ENCODE measurements at places on chromosomes 4 and X.

GRCh38 chr4:61442936-61443335 lies 242.8 kb downstream of the ADGRL3 start:
- DNase-seq: no peak

- DNase-seq: peak; percentile 74
These were observed 21.8 kb downstream of the SPRY1 start for GRCh38 chr4:123418351-123418931.

- DNase-seq: no peak
These were observed 126.7 kb downstream of the DGKK start for GRCh38 chrX:50343917-50344316.

DNA sequence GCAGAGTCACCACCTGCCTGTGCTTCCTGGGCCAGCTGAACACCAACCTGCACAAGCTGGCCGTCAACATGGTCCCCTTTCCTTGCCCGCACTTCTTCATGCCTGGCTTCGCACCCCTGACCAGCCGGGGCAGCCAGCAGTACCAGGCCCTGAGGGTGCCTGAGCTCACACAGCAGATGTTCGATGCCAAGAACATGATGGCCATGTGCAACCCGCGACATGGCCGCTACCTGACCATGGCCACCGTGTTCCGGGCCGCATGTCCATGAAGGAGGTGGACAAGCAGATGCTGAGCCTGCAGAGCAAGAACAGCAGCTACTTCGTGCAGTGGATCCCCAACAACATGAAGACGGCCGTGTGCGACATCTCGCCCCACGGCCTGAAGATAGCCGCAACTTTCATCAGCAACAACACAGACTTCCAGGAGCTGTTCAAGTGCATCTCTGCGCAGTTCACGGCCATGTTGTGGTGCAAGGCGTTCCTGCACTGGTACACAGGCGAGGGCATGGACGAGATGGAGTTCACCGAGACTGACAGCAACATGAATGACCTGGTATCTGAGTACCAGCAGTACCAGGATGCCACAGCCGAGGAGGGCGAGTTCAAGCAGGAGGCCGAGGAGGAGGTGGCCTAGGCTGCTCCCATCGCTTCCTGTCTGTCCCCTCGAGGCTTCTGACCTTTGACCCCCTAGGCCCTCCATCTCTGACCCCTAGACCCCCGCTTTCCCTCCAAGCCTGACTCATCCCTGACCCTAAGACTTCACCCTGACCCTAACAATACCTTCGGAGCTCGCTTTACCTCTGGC lies 170.3 kb downstream of the THOC2 start:
- DNase-seq: no peak

GRCh38 chrX:39309721-39310152 lies 508.5 kb downstream of the MID1IP1 start:
- no peak for DNase-seq

DNA sequence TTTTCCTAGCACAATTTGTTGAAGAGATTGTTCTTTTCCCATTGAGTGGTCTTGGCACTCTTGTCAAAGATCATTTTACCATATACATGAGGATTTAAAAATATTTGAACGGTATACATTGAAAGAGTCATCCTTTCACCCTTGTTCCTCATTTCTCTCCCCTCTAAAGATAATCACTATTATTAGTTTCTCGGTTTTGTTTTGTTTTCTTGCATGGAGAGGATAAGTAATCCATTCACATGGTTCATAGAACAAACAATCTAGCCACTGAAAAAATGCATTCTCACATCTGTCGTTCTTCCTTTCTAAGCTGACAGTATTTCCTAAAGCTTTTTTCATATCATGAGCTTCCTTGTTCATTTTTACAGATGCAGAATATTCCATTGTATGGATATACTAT lies 39.2 kb upstream of the MSMO1 start:
- no peak for DNase-seq

DNA sequence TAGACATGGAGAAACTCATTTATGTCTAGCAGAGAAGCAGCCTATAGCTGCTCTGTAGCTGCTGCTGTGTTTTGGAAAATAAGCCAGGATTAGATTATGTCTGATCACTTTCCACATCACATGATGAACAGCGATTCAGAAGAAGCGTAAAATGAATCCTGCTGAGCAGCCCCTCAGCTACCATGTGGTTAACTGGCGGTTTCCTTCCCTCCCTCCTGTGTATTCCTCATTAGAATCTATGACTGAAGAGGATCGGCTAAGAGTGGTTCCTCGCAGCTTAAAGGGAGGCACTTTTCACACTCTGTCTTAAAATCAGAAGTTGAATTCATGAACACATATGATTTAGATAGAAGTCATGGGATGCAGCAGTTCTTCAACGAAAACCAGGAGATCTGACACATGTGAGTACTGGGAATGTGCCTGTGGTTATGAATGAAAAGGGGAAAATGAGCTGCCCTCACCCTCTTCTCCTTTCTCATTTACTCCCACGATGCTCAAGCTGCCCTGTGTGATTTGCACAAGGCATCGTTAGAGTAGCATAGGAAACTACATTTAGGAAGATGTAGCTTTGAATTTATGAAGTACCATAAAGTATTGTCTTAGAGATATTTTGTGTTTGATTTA lies at the start of gene PPEF1:
Gene PPEF1, plus strand, starts transcription at position 220 of the 624 bp plus-strand sequence. Its CDS starts 136 bp downstream, at position 356.
- DNase-seq: no peak

DNA sequence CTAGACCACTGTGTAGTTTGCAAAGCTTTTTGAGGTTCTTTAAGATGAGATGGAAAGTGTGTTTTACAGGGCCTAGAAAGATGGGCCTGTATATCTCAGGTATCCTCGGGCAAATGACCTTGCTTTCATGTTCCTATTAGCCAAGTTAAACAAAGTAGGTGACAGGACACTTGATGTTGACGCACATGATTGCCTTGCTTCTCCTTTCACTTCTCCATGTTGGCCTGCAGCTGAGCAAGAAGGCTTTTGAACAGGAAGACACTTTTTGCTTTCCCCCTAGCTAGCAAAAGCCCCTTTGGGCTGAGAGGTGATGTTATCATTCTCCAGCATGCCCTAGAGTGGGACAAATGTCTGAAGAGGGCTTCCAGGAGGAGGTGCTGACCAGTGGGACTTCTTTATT lies 202.1 kb downstream of the GPC3 start:
- DNase-seq: no peak

DNA sequence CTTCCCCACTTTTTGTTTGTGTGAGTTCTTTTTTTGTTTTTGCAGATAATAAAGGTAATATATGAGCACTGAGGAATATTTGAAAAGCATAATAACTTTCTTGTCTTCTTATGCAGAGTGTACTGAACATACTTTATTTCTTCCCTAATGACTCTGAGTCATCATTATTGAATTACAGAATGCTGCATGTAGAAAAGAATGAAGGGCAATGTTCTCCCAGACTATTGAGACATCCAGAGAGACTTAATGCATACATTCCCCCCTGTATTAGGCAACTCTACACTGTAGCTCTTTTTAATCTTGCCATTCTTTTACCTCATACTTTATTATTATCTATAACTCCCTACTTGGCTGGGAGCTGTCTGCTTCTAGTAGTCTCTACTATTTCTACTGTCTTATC lies 240.5 kb upstream of the ANKRD50 start:
- no peak for DNase-seq

GRCh38 chr4:148021686-148022085 lies 289.8 kb downstream of the ARHGAP10 start:
- no peak for DNase-seq

DNA sequence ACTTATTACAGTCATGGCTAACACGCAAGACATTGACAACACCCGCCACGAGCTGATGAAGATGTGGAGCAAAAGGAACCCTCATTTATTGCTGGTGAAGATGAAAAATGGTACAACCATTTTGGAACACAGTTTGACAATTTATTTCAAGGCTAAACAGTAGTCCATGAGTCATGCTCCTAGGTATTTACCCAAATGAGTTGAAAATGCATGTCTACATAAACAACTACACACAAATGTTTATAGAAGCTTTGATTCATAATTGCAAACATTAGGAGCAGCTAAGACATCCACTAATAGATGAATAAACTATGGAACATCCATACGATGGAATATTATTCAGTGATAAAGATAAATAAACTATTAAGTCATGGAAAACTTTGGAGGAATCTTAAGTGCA lies 580.1 kb downstream of the RAPGEF2 start:
- DNase-seq: no peak

GRCh38 chr4:100547541-100548199 lies 29.8 kb upstream of the EMCN start:
- peak; percentile 39 for DNase-seq

GRCh38 chr4:46649390-46649789 lies 259.5 kb upstream of the GABRA2 start:
- no peak for DNase-seq

DNA sequence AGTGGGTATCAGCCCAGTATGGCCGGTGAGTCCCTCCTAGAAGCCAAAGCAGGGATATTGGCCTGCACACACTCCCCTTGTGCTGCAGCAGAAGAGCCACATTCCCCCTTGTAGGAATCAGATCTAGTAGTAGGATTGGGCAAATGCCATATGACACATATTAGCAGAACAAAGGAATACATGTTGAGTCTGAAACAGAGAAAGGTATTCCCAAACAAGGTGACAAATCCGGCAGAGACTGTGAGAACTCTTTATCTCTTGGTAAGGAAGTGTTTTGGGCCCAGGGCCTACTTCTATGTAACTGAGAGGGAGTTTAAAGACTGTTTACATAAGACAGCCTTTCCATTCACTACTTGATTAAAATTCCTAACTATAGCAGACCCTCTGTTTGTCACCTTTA lies 1382.0 kb downstream of the FAM133A start:
- DNase-seq: no peak

DNA sequence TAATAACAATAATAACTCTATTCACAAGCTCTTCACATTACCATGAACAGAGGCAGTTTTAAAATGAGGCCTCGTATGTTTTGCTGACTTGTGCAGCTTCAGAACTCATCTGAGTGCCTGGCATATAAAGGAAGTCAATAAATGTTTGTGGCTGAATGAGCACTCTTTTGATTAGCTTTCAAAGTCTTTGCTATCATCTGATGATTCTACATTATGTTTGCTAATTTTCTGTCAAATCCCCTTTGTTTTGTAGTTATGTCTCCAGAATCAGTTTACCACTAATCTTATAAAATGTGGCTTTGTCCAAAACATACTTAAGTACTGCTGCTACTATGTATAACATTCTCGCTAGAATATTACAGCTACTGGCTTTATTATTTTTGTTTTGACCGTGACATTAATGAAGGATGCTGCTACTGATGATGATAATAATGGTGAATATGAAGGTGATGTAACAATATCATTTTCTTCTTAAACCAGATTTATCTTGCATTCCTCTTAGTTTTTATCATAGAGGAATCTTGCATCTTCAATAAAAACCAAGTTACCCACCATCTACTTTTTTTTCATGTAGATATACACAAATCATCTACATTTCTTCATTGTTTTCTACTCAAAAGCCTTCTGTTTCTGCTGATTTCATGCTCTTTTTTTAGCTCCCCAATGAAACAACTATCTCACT lies 384.5 kb downstream of the NAF1 start:
- no peak for DNase-seq

DNA sequence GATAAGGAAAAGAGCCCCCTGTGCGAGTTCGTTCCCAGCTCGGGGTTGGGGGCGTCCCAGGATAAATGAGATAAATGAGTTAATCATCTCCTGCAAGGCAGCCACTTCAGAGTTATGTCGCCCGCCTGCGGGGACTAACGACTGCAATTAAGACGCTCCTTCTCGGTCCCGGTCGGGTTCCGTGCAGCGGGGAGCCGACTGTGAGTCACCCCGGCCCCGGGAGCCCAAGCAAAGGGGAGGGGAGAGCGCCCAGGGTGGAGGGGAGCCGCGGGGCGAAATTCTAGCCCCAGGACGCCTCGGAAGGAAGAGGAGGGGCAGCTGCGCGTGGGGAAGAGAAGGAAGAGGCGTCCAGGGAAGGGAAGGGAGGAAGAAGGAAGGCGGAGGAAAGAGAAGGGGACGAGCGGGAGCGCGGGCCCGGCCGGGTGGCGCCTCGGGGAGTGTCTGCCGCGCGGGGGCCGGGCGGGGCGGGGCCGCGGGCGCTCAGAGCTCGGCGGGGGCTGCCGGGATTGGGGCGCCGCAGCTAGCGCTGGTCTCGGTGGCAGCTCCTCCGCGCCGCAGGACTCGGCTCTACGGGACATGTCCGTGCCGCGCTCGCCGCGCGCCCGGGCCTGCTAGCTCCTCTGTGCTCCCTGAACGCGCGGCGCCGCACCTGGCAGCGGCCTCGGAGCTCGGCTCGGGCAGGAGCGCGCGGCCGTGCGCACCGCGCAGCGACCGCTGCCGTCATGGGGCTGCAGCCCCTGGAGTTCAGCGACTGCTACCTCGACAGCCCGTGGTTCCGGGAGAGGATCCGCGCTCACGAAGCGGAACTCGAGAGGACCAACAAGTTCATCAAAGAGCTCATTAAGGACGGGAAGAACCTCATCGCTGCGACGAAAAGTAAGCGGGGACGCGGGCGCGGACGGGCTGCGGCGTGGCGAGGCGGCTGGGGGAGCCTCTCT lies at the start of gene ARHGAP10:
Gene ARHGAP10, plus strand, starts transcription at position 509 of the 938 bp plus-strand sequence. Its CDS starts 214 bp downstream, at position 723.
- DNase-seq: no peak

GRCh38 chr4:91345632-91346031 lies 958.1 kb upstream of the GRID2 start:
- no peak for DNase-seq

DNA sequence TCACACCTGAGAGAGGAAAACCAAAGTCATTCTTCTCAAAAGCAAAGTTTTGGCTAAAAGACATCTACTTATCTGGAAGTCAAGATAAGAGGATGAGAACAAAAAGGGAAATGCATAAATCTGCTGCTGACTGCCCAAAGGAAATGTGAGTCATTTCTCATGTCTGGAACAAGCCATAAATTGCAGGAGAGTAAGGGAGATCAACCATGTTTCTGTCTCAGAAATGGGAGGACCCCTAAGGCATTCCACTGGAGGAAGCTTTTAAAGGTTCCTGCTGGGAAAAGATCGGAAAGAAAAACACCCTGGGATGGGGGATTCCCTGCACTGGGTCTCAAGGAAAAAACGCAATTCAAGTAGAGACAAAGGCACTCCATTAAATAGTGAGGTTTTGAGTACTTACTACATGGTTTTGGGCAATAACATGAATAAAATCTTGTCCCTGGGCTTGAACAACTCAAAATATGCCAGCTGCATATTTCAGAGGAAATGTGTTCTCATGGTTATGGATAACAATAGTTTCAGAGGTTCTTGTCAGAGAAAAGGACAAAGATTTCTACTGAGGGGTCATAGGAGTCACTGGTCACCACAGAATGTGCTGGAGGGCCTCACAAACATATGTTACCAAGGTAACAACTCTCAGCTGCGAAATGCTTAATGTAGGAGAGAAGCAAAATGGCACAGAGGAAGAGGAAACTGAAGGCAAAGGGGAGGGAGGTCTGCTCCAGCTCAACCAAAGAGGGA lies 19.3 kb downstream of the GPR143 start:
- DNase-seq: no peak

GRCh38 chr4:173531086-173531965 lies 1.3 kb upstream of the HAND2 start:
- DNase-seq: no peak

GRCh38 chrX:1244164-1245076 lies 24.2 kb upstream of the CSF2RA start:
- no peak for DNase-seq

GRCh38 chr4:138797646-138798045 lies 217.9 kb upstream of the NOCT start:
- no peak for DNase-seq

DNA sequence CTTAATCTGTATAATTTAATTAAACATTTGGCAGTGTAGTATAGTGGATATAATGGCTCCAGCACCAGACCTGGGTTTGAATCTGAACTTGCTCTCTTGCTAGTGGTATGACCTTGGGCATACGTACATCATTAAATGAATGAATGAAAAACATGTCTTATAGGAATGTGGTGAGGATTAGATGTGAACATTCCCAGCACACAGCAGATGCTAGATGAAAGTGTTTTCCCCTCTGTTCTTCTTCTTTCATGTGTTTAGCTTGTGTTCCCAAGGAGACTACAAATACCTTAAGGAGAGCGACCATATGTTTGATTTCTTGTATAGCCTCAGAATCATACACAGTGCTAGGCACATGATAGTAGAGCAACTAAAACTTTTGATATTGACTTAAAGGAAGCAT lies 56.5 kb downstream of the CT47B1 start:
- no peak for DNase-seq

All from iPS DF 6.9 (cell line).